ENCODE measurements at places on chromosomes 16 and 17. TPM values are rescaled to one million over a fixed set of nuclear protein-coding genes. Genes with fewer than 3 reads are reported as not detected.

The FOXL1 gene
- total RNA-seq: 0.26 TPM

The TMEM235 gene
- total RNA-seq: not detected

GRCh38 chr17:67679225-67679624 is 38.5 kb upstream of the NOL11 start:
- DNase-seq: no peak

DNA sequence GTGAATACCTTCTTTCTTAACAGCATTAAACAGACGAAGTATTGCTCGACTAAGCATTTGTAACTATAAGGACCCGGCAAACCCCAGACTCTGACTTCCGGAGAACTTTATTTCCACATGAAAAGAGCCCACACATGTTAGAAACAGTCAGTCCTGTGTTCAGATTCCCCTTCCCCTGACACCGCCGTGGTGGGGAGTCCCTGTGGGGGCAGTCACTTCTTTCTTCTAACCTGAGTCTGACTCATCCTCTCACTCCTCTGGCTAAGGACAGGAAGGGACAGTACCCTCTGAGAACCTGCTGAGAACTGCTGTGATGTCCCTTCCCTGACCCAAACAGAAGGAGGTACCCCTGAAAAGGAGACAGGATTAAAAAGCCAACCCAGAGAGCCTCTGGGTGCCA is 165.1 kb downstream of the XYLT1 start:
- DNase-seq: no peak

GRCh38 chr17:61390479-61390791 is 9.2 kb upstream of the TBX2 start:
- no peak for DNase-seq

GRCh38 chr17:35780950-35781349 is 14.5 kb downstream of the MMP28 start:
- no peak for DNase-seq

DNA sequence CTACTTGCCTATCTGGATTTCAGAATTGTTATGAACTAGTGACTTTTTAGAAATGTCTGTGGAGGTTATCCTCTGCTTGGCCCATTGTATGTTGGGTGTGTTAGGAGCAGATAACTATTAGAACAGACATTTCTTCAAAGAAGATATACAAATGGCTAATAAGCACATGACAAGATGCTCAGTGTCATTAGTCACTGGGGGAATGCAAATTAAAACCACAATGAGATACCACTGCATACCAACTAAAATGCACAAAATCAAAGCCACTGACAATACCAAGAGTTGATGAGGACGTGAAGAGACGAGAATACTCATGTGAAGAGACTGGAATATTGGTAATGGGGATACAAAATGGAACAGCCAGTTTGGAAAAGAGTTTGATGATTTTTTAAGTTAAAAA is 39.2 kb downstream of the CEP112 start:
- DNase-seq: no peak
